ENCODE measurements at places on chromosomes 13 and 19. TPM values are rescaled to one million over a fixed set of nuclear protein-coding genes. Genes with fewer than 3 reads are reported as not detected.

- DNase-seq = no peak
These were observed 8.2 kb upstream of the MYH14 start for GRCh38 chr19:50195224-50195623.

MIA gene
- 6.5 TPM for total RNA-seq

GRCh38 chr19:17234911-17235299 lies 8.9 kb downstream of the OCEL1 start:
- DNase-seq = peak; percentile 55

- no peak for DNase-seq
These were observed 52.3 kb downstream of the TMEM255B start for GRCh38 chr13:113811081-113811928.

DNA sequence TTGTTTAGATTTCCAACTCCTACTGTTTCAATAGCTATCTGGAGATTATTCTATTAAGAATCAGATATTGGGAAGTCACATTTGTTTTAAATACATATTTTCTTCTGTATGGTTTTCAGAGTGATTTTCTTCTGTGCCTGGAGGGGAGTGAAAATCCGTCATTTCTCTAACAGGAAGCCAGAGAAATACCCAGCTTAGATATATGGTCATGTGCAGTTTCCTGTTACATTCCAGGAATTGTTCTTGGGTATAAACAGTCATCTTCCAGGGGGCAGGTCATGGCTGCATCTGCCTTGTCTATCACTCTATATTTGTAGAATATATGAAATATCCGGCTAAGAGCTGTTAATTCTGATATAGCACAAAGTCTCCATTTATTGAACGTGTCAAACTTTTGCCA lies 77.5 kb upstream of the MIR17HG start:
- DNase-seq = no peak

KLF1 gene
- not detected for total RNA-seq
